ENCODE measurements at places on chromosomes 13 and 19.

- no peak for DNase-seq
These were observed 3.2 kb upstream of the SPACA6 start for GRCh38 chr19:51689751-51690453.

DNA sequence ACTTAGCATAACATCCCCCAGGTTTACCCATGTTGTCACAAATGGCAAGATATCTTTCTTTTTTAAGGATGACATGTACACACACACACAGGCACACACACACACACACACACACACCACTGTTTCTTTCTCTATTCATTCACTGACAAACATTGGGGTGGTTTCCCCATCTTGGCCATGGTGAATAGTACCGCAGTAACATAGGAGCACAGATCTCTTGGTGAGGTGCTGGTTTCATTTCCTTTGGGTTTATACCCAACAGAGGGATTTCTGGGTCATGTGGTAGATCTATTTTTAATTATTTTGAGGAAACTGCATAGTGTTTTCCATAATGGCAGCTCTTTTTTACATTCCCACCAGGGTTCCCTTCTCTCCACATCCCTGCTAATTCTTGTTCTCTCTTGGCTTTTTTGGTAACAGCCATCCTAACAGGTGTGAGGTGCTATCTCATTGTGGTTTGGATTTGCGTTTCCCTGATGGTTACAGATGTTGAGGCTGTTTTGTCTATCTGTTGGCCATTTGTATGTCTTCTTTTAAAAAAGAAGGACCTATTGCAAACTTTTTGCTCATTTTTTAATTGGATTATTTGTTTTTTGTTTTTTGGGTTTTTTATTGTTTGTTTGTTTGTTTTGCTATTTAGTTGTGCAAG, 251.7 kb upstream of the IRS2 start:
- DNase-seq: no peak

DNA sequence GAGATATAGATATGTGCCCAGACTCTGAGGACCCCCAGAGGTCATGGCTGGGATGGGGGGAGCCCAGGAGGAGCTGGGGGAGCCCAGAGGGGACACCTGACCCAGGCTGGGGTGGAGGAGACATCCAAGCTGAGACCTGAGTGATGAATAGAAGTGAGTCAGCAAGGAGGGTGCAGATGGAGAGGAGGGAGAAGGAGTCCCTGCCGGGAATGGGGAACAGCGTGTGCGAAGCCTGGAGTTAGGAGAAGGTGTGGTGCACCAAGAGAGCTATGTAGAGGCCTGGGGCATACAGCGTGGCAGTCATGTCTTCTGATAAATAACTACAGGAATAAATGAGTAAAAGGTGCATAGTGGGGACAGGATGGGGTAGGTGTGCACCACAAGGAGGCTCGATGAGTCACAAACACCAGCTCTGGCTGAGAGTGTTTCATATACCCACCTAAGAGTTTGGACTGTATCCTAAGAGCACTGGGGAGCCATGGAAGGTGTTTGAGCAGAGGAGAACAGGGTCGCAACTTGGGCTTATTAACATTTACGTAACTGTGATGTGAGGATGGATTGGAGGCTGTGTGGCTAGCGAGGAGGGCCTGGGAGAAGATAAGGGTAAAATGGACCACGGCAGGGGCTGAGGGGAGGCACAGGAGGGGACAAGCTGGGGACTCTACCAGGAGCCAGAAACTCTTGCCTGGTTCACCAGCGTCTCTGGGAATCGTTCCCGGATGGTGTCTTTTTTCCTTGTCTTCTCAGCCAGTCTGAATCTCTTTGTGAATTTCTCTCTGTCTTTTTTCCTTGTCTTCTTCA, 1.4 kb downstream of the CEACAM18 start:
- peak; percentile 35 for DNase-seq

DNA sequence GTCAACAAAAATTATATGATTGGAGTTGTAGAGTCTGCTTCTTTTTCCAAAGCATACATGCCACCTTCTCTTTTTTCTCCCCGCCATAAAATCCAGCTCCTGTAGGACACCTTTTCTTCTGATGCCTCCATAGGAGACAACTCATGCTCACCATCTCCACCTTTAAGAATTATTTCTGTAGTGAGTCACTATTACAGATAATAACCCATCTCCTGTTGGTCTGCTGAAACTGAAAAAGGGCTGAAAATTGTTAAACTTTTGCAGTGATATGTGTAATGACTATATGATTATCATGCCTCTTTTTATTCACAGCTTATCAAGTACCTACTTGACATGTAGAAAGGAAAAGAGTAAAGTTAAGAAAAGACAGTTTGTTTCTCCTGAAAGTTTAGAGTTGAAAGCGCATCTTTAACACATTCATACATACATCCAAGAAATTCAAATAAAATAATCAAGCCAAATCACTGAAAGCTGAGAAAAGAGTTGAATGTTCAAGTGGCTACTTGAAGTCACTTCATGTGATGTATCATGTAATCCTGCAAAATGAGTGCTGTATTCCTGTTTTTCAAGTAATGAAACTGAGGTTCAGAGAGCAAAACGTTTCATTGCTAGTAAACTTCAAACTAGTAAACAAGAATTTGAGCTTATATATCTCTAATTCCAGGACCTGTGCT, 35.5 kb upstream of the LPAR6 start:
- DNase-seq: no peak

DNA sequence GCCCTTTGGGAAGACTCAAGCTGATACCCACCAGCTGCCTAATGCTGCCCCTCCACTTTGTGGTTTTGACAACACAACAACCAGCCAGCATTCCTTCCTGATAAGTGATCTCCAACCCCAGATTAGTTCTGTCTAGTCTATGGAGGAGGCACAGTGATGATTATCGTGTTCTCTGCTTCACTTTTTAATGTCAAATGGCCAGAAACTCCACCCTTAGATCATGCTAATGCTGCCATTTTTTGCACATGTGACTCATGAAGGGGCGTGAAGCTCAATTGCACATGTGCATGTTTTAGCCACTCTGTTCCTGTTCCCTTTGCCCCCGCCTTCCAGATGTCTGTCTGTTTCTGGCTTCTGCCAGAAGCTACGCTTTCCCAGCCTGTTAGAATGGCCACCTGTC, 199.8 kb downstream of the COG6 start:
- DNase-seq: no peak

- no peak for DNase-seq
These were observed 15.8 kb upstream of the GRAMD1A start for GRCh38 chr19:34984287-34984686.

All from stimulated activated CD8-positive, alpha-beta memory T cell treated with anti-CD3 and anti-CD28 coated beads, Interleukin-15, amount 100 ng/mL, for 48 hours (primary cell).